ENCODE measurements at places on chromosomes 4 and X.

DNA sequence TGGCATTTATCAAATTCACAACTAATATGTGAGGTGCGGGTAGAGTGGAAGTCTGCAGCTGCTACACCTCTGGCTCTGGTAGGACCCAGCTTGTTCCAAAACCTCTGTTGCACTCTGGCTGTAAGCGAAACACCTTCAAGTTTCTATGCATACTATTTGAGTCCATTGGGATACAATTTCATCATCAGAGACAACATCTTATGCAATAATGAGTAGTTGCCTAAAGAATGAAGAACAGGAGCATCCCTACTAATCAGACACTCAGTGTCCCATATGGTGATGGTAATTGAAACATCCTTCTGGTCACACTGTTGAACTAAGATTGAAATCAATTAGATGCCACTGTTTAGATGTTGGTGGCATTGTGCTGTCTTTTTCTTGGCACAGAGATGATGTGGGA lies 178.4 kb downstream of the MGST2 start:
- peak; percentile 18 for DNase-seq

GRCh38 chrX:145609951-145610511 lies 207.6 kb upstream of the SLITRK2 start:
- DNase-seq, result peak; percentile 88

DNA sequence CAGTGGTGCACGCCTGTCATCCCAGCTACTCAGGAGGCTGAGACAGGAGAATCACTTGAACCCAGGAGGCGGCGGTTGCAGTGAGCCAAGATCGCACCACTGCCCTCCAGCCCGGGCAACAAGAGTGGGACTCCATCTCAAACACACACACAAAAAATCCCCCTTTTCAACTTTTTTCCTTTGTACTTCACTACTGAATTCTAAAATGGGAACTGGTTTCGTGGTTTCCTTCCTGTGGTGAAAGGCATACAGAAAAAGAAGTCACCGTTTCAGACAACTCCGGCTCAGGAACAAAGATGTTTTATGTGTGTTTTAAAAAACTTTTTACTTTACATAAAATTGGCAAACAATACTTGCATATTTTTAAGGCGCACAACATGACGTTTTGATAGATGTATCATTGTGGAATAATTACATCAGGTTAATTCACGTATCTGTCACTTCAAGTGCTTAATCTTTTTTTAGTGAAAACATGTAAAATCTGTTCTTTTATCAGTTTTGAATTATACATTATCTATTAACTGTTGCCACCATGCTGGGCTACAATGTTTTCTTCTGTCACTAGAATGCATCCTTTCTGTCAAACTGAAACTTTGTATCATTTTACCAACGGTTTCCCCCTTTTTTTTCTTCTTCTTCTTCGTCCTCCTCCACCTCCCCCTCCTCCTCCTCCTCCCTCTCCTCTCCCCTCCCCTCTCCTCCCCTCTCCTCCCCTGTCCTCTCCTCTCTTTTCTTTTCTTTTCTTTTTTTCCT lies 186.0 kb downstream of the CRLF2 start:
- no peak for DNase-seq

GRCh38 chrX:68923147-68923546 lies 94.3 kb downstream of the EFNB1 start:
- no peak for DNase-seq

GRCh38 chrX:124829930-124830329 lies 483.6 kb downstream of the SH2D1A start:
- DNase-seq, result no peak

- peak; percentile 4 for DNase-seq
Measured at GRCh38 chr4:74840936-74841509, 46.7 kb upstream of the BTC start.

DNA sequence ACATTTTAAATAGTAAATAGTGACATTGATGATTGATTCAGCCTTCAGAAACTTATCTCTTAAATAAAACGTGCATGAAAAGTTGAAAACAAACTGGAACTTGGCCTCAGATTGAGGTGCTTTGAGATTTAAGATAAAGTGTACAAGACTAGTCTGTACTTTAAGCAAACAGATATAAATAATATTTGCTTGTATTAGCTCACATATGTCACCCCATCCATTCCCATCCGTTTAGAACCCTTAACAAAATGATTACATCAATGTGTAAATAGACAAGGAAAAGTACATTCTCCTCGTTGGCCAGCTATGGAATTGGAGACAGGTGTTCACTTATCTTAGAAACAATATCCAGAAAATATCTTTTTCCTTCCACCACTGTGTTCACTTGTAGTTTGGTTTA lies 130.8 kb downstream of the BANK1 start:
- DNase-seq, result no peak

DNA sequence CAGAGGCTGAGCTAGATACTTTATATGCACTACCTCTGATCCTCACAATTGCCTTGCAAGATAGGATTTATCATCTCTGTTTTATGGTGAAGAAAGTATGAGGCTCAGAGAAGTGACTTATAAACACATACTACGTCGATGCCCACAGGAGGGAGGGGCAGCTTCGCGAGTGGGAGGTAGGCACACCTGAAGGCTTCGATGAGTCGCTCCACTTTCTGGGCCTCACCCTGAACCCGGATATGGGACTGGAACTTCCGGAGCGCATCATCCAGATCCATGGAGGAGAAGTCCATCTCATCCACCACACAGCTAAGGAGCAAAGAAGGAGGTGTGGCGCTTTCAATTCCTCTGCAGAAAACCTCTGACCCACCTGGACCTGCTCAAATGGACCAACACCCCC lies 22.9 kb upstream of the KDM5C start:
- DNase-seq, result no peak

GRCh38 chr4:168188754-168189153 lies 96.4 kb downstream of the ANXA10 start:
- DNase-seq, result no peak

DNA sequence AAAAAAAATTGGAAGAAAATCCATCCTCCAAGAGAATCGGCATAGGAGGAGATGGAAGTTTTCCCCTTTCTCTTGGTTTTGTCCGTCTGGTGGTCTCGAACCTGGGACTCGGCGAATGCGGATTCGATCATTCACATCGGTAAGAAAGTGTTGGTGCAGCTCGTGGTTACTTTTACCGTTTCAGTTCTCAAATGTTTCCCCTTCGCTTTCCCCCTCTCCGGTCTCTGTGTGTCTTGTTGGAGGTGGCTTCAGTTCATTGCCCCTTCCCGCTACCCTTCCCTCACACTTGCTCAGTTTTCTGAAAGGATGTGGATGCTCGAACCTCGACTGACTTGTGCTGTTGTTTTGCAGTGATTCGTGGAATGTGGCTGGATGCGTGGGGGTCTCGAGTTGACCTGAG lies 840 bp downstream of the GRID2 start:
- peak; percentile 15 for DNase-seq

GRCh38 chrX:136214551-136214950 lies 36.6 kb downstream of the MAP7D3 start:
- peak; percentile 89 for DNase-seq

DNA sequence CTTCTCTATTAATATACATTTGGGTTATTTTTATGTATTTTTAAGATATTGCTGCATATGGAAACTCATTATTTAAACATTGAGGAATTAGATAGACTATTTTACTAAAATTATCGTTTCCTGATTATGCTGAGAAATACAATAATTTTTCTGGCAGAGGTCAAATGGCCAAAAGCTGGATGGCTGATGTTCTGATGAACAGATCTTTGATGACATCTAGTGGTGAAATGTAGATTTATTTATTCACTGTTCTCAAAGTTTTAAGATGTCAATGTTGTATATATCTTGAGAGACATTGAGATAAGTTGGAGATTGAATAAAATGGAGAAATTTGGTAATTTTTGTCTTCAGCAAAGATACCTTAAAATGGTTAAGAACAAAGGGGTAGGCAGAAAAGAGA lies 96.2 kb downstream of the UGT8 start:
- DNase-seq, result peak; percentile 55

DNA sequence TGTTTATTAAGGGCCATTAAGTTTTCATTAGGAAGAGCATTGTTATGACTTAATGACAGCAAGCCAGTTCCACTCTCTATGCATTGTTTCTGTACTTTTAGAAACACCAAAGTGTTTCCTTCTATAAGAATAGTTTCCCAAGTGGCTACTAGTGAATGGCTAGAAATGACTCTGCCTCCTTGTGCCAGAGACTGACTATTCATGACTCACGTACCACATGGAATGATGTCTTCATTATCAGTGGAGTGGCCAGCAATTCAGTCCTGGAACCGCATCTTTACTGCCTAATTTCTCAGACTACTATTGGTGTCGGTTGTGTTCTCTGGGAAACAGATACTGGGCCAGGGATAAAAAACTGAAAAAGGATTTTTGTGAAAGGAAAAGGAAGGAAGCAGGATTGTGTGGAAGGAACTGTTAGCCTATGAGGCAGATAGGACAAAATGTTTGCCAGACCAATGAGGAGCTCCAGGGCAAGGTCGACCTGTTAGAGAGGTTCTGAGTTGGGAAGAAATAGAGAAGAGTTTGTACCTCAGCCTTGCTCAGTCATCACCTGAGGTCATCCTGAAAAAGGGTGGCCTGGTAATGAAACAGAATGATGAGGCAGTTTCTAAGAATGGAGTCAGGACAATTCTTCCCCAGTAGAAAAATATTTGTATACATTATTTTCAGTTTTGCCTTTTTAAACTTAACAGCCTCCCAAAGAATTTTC lies 218.6 kb downstream of the SPCS3 start:
- peak; percentile 95 for DNase-seq

DNA sequence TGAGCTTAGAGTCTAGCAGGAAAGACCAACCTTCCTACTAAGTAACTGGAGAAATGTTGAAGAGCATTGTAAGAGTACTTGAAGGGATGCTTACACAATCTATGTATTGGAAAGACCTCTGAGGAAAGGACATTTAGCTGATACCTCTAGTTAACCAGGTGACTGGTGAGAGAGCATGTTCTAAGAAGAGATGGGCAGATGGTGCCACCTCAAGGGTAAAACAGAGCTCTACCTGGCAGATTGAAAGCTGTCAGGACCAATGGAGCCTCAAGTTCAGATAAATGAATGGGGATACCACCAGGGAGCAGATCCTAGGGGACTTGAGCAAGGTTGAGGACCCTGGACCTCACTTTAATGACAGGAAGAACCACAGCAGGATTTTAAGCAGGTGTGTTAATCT lies 196.4 kb downstream of the QDPR start:
- DNase-seq, result no peak

- peak; percentile 69 for DNase-seq
Measured at GRCh38 chr4:125104616-125105015, 210.1 kb upstream of the FAT4 start.

All from fibroblast of lung (primary cell).